ENCODE measurements at places on chromosomes 4 and X.

DNA sequence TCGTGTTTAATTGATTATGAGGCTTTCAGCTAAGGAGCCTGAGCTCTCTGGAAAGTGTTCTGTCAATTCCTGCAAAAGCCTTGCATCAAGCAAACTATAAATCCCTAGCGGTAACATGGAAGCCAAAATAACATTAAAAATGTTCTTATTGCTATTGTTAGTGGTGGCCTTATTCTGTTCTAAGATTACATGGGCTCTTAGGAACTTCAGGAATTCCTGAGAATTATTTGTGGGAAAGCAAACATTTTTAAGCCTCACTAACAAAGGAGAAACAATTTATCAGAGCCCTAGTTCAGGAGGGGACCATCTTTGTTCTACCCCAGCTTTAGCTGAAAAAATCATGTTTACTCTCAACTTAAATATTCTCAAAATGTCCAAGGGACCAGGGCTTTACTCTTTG is 119.6 kb downstream of the PAPSS1 start:
- DNase-seq = no peak

DNA sequence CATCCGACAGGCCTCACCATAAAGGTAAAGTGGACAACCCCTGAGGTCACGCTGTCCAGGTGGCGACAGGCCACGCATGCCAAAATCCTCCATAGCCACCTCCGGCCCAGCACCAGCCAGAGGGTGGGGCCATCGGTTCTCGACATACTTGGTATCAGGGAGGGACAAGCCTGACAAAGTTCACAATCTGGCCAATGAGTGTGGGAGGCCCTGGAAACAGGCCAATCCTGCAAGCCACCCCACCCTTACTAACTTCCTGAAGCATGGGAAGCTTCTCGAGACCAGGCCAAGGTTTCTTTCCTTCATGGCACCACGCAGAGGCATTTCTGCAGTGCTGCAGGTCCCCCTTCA is 73.8 kb downstream of the MTMR1 start:
- DNase-seq = no peak

DNA sequence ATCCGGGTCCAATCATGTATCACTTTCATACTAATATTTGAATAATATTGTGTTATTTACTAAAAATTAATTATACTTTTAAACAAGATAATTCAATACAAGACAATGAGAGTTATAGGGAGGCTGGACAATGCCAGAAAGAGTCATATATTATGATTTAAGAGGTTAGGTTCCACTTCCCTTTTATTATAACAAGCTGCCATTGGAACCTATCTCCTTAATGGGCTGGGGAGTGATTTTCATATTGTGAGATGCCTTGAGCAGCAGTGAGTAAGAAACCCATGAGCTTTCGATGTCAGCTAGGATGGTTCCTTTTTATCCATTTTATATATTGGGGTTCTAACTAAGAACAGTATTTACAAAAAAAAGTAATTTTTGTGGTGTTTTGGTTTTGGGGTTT is 91.8 kb downstream of the MAB21L2 start:
- no peak for DNase-seq

DNA sequence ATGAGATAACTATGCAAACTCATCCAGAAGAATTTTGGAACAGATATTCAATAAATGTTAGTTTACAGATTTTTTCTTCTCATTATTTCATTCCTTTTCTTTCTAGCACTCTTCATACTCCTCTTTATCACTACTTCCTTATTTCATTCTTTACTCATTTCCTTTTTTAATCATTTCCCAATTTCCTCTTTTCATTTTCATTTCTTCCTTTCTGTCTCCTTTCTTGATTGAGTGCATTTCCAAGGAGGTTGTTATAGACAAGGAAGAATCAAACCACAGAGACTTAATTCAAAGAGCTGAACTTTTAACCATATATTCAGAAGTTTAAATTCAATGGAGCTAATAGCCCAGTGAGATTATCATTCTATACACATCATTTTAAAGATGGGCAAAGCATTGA is 600.7 kb downstream of the ARAP2 start:
- DNase-seq = no peak

DNA sequence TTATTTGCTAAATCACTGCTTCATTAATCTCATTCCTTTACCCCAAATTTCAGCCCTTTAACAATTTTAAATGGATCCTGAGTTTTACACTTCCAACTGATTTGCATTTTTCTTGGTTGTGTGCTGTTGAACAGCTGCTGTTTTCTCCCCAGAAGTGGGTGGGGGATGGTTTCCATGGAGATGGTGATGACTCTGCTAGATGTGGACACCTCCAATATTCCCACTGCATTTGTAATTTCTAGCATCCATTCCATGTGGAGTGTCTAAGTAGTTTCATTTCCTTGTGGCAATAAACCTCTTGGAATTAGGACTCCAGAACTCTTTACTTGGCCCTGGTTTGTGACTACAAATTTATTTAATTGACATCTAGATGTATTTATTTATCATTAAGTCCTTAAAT is 330.4 kb downstream of the GBA3 start:
- DNase-seq = peak; percentile 32

DNA sequence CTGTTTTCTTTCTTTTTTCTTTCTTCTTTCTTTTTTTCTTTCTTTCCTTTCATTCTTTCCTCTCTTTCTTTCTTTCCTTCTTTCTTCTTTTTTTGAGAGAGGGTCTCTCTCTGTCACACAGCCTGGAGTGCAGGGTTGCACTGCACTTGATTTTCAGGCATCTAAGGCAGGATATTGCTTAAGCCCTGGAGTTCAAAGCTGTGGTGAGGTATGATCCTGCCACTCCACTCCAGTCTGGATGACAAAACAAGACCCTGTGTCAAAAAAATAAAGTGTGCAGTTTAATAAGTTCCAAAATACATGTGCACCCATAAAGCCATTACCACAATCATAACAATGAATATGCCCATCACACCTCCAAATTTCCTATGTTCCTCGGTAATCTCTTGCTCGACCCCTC is 10.6 kb upstream of the ZNF718 start:
- DNase-seq = no peak

DNA sequence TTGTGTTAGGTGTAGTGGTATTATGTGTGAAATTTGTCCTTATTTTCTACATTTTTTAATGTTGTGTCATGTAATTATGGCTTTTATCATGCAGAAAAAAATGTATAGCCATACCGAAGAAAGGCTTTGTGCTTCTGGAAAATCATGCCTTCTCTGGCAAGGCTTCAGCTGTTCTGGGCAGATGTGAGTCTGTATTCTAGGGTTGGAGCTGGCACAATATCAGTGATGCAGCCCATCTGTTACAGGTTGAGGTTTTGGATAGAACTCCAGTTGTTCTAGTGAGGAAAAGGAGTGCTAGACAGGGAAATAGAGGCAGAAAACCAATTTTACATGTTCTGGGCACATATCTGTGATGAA is 44.8 kb upstream of the PRSS12 start:
- DNase-seq = no peak

DNA sequence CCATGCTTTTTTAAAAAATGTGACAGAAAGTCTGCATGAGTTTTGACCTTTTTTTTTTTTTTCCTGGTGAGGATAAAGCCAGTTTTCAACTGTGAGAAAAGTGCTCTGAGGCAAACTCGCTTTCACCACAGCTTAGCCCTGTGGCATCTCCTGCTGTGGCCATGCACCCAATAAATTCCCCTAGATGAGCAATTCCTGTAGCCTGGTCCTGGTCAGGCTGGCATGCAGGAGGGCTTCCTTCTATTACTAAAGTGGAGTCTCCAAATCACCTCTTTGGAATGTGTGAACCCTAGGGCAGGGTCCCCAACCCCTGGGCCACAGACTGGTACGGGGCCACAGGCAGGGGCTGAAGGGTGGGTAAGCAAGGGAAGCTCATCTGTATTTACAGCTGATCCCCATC is 265.4 kb downstream of the RAPGEF2 start:
- no peak for DNase-seq

GRCh38 chr4:30642567-30642966 is 77.6 kb upstream of the PCDH7 start:
- no peak for DNase-seq

GRCh38 chr4:114378305-114378903 is 220.2 kb upstream of the UGT8 start:
- no peak for DNase-seq

GRCh38 chr4:180059216-180059881 is 2183.9 kb upstream of the TENM3 start:
- peak; percentile 6 for DNase-seq

- DNase-seq = no peak
Measured at GRCh38 chrX:38989076-38989475, 187.8 kb downstream of the MID1IP1 start.

GRCh38 chr4:37960098-37960497 is at the start of gene PTTG2:
PTTG2 (plus strand) TSS chr4:37960398; CDS start chr4:37960435, 37 bp downstream.
- DNase-seq = no peak

DNA sequence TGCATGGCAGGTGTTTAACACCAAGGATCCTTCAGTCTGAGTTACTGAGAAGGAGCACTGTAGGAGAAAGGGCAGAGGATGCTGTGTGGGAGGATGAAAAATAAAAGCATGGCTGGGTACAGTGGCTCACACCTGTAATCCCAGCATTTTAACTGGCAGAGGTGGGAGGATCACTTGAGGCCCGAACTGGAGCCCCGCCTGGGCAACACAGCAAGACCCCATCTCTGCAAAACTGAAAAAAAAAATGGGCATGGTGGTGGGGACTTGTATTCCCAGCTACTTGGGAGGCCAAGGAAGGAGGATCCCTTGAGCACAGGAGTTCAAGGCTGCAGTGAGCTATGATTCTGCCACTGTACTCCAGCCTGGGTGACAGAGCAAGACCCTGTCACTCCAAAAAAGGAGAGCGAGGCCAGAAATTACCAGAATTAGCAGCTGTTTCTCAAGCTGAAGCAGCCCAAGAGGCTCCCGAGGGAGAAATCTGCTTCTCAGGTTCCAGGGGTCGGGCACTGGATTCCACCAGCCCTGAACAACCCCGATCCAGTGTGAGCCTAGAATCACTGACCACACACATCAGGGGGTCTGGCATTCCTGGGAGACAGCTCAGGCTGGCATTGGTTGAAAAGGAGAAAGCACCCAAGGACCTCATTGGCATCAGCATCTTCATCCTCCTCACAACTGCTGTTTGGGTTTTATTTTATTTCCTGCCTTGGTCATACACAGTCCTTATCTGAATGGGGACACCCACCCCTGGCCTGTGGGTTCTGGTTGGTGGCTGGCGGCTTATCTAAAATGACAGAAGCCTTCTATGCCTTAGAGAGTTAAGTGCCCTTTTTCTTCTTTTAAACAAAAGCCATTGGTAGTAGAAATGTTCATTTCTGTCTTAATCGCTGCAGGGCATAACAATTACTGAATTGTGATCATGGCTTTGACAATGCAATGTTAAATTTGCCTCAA is 66.3 kb upstream of the TRIM2 start:
- DNase-seq = no peak

- no peak for DNase-seq
Measured at GRCh38 chrX:17525266-17525665, 150.3 kb downstream of the NHS start.

DNA sequence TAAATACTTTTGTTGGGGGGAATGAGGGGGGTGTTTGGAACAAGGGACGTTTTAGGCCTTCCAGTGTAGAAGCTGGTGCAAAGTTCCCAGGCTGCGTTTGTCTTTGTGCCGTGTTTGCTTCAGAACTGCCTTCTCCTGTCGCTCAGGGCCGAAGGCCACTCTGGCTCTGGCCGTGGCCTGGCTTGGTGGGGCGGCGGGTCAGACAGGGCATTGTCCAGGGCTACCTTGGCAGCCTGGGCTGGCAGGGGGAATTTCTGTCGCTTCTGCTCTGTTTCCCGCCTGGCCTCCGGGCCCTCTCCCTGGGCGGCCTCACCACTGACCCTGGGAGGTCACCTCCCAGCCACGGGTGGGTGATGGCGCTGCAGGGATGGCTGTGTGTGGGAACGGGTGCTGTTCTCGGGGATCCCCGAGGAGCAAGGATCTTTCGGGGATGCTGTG is 140.0 kb downstream of the COL4A6 start:
- DNase-seq = no peak

DNA sequence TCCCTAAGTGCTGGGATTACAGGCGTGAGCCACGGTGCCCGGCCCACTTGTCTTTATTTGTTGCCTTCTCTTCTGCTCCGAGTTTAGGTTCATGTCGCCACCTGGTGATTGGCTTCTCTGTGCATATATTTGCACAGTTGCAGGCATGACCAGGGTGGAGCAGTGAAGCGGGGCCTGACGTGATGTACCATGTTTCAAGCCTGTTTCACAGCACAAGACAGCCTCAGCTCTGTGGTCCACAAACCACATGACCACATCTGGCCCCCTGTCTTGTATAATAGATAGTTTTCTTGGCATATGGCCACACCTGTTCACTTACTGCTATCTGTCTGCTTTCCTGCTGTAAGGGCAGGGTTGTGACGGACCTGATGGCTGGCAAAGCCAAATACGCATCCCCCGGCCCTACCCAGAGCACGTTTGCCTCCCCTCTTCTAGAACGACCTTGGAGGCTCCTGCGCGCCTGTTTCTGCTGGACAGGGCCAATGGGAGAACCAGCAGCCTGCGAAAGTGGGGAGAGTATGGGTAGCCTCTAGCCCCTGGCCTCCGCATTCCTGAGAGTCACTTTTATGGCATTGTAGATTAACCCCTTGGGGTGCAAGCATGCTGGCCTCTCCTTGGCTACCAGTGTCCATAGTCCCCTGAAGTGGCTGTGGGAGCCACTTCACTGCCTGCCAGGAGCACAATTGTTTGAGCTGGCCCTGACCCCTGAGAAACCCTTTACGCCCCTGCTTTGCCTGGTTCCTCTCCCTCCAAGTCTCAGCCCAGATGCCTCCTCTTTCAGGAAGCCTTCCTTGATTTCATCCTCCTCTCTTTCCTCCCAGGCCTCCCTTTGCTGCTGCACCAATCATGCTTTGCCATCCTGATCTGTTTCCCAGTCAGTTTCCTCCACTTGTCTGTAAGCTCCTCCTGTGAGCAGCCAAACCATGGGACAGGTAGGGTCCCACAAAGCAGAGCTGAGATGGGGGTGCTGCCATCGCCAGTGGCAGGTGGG is 6.0 kb upstream of the SH3TC1 start:
- DNase-seq = no peak

DNA sequence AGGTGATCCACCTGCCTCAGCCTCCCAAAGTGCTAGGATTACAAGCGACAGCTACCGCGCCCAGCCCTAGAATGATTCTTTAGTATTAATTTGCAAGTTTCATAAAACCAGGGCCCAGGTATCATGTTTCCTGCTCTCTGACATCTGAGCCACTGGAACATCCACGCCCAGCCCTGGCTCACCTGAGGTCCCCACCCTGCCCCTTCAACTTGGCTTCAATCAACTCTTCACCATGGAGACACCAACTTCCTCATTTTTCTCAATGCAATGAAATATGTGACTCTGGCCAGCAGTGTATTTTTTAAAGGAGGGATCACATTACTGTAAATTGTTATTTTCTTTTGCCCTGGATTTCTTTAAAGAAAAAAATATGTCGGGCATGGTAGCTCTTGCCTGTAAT is 3.9 kb downstream of the PRSS12 start:
- DNase-seq = no peak

- no peak for DNase-seq
Measured at GRCh38 chrX:2811271-2811670, 17.5 kb upstream of the GYG2 start.

- DNase-seq = no peak
Measured at GRCh38 chrX:154348114-154348531, 26.3 kb downstream of the FLNA start.

DNA sequence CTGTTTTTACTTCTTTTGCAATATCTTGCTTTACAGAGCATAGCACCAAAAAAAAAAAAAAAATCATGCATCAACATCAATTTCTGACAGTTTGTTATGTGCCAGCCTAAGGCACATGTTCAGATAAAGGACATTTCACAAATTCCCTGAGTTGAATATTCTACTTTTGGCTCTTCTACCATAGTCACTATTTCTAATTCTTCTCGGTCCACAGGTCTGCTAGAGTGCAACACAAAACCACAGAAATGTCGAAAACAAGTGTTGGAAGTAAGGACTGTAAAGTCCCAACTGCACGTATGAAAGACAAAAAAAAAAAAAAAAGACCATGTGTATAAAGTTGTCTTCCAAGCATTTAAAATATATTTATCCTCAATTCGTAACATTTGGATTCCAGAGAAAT is 494.2 kb upstream of the INTU start:
- DNase-seq = no peak

All from anterior cingulate cortex (tissue), 58 donors.